Stimulated activated CD4-positive, alpha-beta T cell treated with anti-CD3 and anti-CD28 coated beads, Interleukin-4, amount 100 ng/mL, for 48 hours (primary cell): ENCODE measurements at places on chromosomes 4 and X.
A peak's percentile ranks its signal among the peaks of the same experiment; 100 is the strongest.

DNA sequence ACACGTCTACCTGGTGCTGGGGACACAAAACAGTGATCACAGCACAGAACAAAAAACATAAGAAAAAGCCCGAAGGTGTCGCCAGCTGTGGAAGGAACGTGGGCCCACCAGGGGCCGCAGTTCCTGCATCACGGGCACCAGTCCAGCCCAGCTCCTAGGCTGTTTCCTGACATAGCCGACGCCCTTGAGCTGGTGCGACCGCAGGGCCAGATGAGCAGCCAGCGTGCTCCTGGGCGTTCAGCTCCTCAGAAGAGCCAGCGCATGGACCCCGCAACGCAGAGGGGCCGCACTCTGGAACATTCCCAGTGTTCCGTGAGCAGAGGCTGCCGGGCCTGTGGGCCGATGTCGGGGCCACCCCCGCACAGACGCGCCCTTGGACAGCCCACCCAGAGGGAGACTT, 44.1 kb downstream of the GAK start:
- DNase-seq, result no peak

GRCh38 chrX:123961268-123962005, at the start of gene STAG2:
Gene STAG2 (plus strand): TSS chrX:123961706. CDS start chrX:124022628, 60,922 bp downstream.
- DNase-seq, result peak; percentile 54

- no peak for DNase-seq
Observed at GRCh38 chrX:2701600-2701999, 10.5 kb downstream of the CD99 start.

DNA sequence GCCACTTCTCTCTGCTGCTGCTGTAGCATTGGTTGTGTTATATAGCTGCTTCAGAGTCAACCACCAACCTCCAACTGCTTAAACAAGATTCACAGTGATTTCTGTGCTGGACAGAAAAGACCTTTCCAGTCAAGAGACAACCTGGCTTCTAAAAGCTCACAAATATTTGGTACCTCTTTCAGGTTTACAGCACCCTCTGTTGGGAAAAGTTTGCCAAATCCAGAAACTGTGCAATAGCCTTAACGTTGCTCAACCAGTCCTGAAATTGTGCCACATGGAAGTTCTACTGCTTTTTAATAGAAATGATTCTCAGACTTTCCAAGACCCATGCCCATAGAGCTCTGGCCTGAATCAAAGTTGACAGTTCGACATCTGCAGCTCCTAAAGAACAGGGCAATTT, 842.1 kb upstream of the HTR2C start:
- DNase-seq, result no peak

GRCh38 chr4:169099771-169100180, 89.7 kb upstream of the CBR4 start:
- DNase-seq, result no peak

GRCh38 chr4:2962614-2963174, 512 bp downstream of the NOP14 start:
- DNase-seq, result no peak

GRCh38 chr4:101948951-101949350, 158.4 kb downstream of the BANK1 start:
- DNase-seq, result no peak

DNA sequence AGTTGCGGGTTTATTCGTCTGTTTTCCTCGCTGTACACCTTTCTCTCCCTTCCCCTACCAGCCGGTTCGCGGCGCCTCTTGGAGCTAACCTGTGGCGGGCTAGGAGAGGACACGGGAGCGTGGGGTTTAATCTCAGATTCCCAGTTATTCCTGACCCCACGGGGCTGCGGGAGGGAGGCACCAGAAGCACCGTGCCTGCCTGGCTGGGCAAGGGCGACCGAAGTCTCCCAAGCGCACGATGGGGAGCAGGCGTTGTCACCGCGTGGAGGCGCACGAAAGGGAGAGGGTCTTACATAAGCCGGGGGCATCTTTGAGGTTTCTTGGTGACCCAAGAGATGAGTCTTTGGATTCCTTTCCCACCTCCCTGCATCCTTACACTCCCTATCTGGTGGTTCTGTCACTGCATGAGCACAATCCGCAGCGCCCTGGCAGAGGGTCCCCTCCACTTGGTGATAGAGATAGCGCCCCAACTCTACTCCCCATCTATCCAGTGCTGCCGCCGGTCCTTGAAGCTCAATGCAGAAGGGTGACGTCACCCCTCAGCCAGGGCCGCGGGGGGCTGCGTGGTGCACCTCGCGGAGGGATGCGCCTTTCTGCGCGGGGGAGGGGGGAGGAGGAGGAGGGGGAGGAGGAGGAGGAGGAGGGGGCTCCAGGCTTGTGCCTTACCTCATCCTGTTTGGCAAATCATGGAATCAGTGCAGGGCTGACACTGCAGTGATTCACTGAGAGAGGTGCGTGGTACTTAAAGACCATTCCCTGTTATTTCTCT, 793 bp downstream of the TSPAN7 start:
- DNase-seq, result no peak

- DNase-seq, result no peak
Observed at GRCh38 chrX:41516999-41517765, 70.0 kb downstream of the NYX start.

DNA sequence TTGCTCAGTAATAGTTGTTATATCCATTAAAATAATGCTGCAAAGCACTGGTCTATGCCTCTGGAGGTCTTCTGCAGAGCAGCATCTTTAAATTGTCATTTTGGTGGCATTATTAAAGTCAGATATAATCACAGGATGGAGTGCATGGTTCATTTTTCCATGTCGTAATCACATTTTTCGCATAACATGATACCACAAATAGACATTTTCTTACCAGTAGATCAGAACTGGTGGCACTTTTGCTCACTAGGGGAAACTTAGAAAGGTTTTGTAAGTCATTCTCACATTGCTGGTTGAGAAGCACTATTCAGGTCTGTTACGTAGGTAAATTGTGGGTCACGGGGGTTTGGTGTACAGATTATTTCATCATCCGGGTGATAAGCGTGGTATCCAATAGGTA, 484.5 kb upstream of the PRKX start:
- no peak for DNase-seq

DNA sequence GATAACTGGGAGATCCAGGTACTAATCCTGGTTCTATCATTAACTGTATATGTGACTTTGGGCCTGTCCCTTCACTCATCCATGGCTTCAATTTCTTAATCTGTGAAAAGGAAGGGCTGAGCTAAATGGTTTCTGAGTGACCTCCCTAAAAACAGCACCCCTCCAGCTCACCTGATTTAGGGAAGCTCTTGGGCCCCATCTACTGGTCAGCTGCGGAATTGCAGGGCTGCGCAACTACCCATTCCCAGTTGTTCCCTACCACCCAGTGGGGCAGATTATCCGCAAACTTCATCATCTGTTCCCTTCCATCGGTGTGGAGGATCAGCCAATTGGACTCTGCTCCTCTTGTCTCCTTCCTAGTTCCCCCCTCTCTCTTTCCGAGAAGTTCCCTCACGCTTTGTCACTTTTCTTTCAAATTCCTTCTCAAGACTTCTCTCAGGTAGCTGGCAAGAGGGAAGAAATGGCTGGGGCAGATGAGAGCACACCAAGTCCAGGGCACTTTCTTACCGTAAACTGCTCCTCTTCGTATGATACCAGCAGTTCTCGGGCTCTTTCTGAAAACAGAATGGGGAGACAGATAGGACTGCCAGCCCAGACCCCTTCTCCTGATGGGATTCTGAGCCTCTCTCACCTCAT, 5.8 kb downstream of the LAS1L start:
- peak; percentile 35 for DNase-seq

- DNase-seq, result no peak
Observed at GRCh38 chrX:11429538-11430085, 136.4 kb downstream of the AMELX start.

DNA sequence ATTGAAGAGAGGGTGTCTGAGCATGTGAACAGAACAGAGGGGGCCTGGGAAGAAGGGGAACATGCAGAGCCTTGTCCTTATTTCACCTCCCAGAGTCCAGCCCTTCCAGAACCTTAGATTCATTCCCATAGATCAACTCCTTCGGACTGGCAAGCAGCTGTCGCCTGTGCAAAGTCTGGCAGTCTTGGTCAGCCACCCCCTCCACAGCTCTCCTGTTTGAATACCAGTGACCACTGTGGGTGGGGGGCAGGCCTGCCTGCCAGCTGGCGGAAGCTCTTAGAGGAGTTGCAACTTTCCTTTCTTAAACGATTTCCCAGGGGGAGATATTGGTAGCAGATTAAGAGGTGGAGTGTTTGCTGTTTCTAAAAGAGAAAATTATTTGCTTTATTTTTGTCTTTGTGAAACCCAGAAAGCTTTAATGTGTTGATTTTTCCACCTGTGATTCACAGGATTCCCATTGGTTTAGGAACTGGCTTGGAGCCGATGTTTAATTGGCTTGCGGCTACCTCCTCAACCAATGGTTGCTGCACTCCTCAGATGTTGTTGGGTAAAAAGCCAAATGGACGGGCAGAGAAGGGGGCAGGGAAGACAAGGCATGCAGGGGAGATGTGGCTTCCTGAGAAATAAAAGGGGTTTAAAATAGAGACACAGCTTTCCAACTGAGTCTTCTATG, 62.2 kb upstream of the PRPS1 start:
- DNase-seq, result no peak

DNA sequence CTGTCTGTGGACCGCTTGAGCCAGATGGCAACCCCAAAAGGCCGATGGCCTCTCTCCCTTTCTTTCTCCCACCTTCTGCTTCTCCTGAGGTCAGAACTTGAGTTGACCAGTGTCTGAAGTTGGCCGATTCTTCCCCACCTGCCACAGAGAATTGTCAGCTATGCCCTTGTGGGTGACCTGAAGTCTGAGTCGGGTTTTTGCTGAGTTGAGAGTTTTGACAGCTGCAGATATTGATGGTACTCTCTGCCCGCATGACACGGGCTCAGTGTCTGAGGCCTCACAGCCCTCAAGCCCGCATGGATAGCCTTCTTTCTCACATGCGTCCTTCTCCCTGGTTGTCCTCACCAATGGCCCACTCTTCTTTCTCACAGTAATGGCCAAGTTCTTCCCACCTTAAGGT, 111.0 kb downstream of the EFNB1 start:
- no peak for DNase-seq

DNA sequence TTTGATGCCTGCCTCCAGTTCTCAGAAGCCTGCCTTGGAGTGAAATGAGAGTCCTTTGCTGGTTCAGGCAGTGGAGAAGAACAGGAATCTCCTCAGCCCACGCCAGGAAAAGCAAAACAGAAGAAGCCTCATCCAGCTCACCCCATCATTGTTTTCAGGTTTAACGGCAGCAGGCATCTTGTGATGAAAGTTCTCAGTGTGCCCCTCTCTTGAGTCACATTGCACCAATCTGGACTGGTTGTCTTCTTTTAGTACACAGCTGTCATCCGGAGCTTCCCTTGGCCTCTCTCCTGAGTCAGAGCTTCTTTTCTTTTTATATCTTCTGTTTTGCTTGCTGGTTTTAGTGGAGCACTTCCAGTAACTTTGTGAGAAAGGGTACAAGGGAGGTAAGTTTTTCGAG, 50.9 kb downstream of the TSPAN7 start:
- no peak for DNase-seq
